ENCODE measurements at places on chromosomes 16 and 17.
A peak's percentile ranks its signal among the peaks of the same experiment; 100 is the strongest.

DNA sequence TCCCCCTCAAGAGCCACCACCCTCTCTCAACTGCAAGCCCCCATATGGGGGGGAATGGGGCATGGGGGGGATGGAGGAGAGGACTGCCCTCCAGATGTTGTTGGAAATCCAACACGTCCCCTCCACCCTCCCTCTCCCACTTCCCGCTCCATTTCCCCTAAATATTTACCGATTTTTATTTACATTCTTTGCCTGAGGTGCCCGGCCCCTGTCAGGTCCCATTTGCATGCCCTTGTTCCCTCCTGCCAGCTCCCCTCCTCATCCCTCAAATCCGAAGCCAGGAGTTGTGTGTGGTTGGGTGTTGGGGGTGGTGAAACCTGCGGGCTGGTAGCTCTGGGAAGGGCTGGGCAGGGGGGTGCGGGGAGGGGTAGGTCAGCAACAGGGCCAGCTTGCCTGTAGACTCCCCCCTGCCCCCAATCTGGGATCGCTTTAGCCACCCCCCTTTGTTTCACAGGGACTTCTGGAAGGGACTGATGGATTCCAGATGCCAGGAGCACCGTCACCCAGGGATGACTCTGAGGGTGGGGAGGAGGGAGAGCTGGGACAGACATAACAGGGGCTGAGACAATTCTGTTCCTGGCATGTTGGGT lies 39.7 kb upstream of the NGFR start:
- DNase-seq: no peak

GRCh38 chr17:27529230-27529796 lies 73.1 kb downstream of the KSR1 start:
- DNase-seq: no peak

DNA sequence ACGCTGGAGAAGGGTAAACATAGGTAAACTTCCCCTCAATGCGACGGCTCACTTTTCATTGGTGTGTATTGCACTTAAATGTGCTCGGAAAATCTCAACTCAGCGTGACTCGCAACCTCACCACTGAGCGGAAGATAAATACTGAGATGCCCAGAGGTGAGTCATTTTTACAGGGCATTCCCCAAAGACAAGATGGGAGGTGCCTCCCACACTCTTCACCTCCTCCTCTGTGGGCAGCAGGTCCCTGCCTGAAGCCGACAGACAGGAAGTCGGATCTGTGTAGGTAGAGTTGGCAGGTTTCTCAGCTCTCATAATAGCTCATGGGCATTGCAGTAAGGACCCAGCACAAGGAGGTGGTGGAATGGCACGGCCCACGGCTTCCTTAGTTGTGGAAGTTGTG lies 274.6 kb upstream of the HSBP1 start:
- DNase-seq: no peak

DNA sequence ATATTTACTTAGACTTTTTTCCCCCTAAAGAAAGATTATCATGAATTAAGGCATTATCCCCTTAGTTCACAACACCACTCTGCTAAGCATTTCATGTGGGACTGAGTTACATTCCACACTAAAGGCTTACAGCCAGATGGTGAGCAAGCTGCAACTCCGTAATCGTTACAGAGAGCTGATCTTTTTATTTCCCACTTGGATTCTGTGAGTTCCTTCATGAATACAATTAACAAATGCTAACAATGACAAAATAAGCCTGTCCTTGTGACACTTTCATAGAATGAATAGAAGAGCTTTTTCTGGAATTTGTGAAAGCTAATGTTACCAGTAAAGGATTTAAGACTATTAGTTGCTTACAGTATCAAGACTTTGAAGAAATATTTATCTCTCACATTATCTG lies 8.7 kb downstream of the OGFOD1 start:
- DNase-seq: no peak

DNA sequence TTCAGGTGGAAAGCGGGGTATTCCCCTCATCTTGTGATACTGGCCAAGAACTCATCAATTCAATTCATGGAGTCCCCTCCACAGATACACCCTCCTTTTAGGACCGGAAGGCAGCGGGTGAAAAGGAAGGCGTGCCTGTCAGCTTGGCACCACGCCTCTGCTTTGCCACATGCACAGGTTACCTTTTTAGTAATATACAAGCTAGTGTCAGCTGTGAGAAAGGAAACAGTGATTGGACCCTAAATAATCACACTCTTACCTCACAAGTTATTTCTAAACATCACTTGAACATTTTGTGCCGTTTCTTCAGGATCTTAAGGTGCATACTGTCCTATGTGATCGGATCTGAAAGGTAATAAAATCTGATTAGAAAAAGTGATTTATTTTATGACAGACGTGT lies 15.7 kb downstream of the ZDHHC7 start:
- no peak for DNase-seq

- DNase-seq: no peak
Observed at GRCh38 chr16:65975049-65975708, 391.3 kb upstream of the CDH5 start.

GRCh38 chr17:56891751-56892150 lies 22.1 kb downstream of the TRIM25 start:
- no peak for DNase-seq

DNA sequence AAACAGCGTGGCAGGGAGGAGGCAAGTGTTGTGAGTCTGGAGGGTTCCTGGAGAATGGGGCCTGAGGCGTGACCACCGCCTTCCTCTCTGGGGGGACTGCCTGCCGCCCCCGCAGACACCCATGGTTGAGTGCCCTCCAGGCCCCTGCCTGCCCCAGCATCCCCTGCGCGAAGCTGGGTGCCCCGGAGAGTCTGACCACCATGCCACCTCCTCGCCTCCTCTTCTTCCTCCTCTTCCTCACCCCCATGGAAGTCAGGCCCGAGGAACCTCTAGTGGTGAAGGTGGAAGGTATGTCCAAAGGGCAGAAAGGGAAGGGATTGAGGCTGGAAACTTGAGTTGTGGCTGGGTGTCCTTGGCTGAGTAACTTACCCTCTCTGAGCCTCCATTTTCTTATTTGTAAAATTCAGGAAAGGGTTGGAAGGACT lies at the start of gene CD19:
TSS of gene CD19 (plus strand) at position 171 of the 425 bp plus-strand sequence. CDS start at position 201, 30 bp downstream.
- no peak for DNase-seq

DNA sequence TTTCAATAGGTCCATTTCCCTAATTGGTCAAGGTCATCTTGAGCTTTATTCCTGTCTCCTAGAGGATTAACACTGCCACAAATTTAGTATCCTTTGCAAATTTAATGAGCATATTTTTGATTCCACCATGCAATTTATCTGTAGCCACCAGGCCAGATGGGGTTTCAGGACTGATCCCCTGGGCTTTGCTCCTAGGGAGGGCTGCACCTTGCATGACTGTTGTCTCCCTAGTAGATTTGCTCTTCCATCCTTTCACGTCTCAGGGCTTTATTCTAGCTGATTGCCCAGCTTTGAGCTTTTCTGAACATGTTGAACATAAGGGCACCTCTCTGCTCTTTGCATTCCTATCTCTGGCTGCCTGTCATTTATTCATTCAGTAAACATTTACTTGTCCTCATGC lies 7.7 kb upstream of the KCNH6 start:
- no peak for DNase-seq

GRCh38 chr17:83030432-83030831 lies 49.0 kb upstream of the METRNL start:
- no peak for DNase-seq

DNA sequence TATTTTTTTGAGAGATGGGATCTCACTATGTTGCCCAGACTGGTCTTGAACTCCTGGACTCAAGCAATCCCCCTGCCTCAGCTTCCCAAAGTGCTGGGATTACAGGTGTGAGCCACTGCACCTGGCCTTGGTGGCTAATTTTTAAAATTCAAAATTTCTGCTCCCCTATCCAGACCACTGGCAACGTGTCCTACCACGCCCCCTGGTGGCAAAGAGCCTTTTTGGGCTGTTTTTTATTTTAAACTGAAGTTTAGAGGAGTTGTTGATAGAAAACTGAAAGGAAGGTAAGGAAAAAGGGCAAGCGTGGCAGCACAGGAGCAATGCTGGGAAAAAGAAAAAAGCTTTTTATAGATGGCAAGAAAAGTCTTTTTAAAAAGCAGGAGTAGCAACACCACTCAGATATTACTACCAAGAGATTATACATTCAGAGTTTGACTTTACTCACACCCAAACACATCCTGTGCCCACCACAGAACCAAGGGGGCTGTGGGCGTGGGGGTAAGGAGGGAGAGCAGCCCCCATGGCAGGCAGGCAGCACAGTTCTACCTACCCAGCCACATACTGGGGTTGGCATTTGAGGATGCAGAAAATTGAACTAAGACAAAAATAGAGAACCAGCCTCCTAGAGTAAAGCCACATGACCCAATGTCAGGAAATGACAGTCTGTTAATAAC lies 4.2 kb upstream of the MXRA7 start:
- peak; percentile 77 for DNase-seq

GRCh38 chr17:9811086-9811485 lies 10.8 kb downstream of the GSG1L2 start:
- DNase-seq: no peak

- DNase-seq: peak; percentile 65
Observed at GRCh38 chr17:40541873-40542557, 23.3 kb downstream of the CCR7 start.

GRCh38 chr17:43732958-43733357 lies 25.6 kb downstream of the SOST start:
- no peak for DNase-seq

DNA sequence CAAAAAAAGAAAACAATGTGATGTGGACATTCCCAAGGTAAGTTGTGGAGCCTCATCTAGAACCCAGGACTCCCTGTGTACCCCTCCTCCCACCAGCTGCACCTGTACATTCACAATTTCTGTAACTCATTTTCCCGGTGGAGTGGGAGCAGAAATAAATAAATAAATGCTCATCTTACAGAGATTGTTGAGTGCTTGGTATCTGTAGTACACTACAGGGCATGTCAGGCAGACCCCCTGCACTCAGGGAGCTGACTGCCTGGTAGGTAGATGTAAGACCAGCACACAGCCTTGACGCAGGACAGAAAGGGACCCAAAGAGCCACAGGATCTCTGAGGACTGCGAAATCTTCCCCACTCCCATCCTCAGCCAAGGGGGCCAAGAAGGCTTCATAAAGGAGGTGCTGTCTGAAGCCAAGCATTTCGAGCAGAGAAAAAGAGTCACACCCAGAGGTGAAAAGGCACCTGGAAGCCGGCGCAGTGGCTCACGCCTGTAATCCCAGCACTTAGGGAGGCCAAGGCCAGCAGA lies 6.5 kb downstream of the EIF1 start:
- DNase-seq: no peak

GRCh38 chr17:60107526-60108257 lies 29.0 kb upstream of the HEATR6 start:
- no peak for DNase-seq

GRCh38 chr16:55118701-55119260 lies 188.1 kb downstream of the IRX5 start:
- DNase-seq: peak; percentile 57

- no peak for DNase-seq
Observed at GRCh38 chr16:6446370-6446769, 886.3 kb upstream of the RBFOX1 start.

DNA sequence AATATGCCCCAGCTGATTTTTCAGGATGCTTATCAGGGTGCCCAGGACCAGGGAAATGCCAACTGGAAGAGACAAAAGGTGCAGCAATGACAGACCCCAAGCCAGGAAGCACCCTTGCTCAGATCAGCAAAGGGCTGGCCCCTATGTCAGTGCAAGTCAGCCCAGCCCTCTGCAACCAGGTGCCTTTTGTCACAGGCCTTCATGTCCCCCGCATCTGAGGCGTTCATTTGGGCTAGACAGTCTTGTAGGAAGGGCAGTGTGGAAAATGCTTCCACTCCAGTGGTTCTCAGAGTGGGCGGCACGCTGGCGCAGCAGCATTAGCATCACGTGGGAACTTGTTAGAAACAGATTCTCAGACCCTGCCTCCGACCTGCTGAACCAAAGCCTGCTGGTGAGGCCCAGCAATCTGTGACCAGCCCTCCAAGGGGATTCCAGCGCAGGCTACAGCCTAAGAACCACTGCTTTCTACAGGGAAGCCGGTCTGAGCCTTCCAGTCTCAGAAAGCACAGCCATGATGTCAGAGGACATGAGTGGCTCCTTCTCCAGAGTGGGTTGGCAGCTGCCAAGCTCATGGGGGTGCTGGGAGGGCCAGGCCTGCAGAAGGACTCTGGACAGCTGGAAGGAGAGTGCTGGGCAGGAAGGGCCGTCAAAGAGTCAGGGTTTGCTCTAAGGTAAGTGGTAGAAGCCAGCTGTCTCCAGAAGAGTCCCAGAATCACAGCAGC lies 13.1 kb downstream of the SLC47A2 start:
- no peak for DNase-seq

DNA sequence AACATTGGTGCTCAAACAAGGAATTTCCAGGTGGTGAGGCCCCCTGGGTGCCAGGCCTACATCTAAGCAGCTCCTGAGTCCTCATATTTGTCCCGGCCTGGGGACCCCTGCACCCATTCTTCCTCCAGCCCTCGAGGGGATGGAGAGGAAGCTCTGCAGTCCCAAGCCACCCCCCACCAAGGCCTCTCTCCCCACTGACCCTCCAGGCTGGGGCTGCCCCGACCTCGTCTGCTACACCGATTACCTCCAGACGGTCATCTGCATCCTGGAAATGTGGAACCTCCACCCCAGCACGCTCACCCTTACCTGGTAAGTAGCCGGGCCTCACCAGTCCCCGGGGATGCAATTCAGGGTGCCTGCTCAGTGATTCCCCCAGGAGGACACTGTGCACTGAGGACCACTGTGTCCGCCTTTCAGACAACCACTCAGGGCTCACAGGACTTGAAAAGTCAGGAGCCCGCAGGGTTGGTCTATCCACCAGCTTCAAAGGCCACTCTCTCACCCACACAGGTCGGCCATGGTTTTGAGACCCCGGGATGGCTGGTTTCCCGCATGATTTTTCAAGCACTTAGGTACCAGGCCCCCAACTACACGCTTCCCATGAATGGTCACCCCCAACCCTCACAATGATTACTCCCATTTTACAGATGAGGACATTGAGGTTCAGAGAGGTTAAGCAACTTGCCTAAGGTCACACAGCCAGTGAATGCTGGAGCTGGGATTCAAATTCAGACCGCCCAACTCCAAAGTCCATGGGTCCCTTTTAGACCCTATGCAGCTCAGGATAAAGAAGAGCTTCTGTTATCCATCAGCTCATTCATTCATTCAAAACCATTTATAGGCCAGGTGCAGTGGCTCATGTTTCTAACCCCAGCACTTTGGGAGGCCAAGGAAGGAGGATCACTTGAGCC lies 32.4 kb downstream of the IL21R start:
- DNase-seq: no peak

GRCh38 chr17:2395258-2396181 lies 5.3 kb downstream of the MNT start:
- peak; percentile 82 for DNase-seq

GRCh38 chr16:49419006-49419405 lies 45.4 kb downstream of the C16orf78 start:
- no peak for DNase-seq
